Astrocyte of the cerebellum (primary cell): ENCODE measurements at places on chromosomes 5 and 9.
A peak's percentile ranks its signal among the peaks of the same experiment; 100 is the strongest.

GRCh38 chr5:104355350-104355749 is 792.8 kb upstream of the NUDT12 start:
- DNase-seq = no peak

- DNase-seq = no peak
These were observed 6.0 kb downstream of the KIAA1191 start for GRCh38 chr5:176355400-176356178.

- DNase-seq = no peak
These were observed 338.8 kb downstream of the ARL15 start for GRCh38 chr5:53971551-53971950.

DNA sequence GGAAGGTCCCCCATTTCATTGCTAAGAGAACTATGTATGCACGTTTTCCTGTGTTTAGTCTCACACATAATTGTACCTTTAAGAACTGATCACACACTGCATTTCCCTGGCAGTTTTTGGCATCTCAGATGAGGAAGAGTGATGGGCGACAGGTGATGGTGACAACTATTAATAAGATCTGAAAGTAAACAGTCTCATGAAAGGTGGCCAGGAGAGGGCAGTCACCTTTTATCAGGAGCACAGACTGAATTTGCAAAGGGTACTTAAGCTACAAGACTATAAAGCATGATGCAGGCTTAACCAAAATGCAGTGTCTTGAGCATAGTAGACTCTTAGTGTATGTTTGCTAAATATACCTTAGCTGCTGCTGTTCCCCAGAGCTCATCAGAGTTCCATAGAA is 91.5 kb downstream of the GHR start:
- no peak for DNase-seq

- DNase-seq = peak; percentile 93
These were observed 189.8 kb upstream of the MAP3K1 start for GRCh38 chr5:56625541-56625940.

DNA sequence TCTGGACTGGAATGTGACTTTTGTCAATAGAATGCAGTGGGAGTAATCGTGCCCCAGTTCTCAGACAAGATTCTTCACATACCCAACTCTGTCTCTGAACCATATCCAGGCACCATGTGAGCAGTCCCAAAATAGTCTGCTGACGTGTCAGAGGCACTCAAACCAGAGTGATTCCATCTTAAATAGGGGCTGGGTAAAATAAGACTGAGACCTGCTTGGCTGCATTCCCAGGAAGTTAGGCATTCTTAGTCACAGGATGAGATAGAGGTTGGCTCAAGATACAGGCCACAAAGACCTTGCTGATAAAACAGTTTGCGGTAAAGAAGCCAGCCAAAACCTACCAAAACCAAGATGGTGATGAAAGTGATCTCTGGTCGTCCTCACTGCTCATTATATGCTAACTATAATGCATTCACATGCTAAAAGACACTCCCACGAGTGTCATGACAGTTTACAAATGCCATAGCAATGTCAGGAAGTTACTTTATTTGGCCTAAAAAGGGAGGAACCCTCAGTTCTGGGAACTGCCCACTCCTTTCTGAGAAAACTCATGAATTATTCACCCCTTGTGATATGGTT is 16.9 kb upstream of the PLCXD3 start:
- peak; percentile 89 for DNase-seq

- peak; percentile 49 for DNase-seq
These were observed 32.1 kb downstream of the NAIF1 start for GRCh38 chr9:128034821-128035652.

GRCh38 chr9:109011231-109011671 is 2.0 kb downstream of the CTNNAL1 start:
- DNase-seq = no peak

GRCh38 chr5:103774721-103775120 is 212.1 kb upstream of the NUDT12 start:
- DNase-seq = no peak

GRCh38 chr5:131021646-131022045 is 143.4 kb downstream of the HINT1 start:
- DNase-seq = no peak

- DNase-seq = no peak
These were observed 28.8 kb downstream of the OR2K2 start for GRCh38 chr9:111301195-111301594.

- peak; percentile 23 for DNase-seq
These were observed 293.8 kb downstream of the CWC27 start for GRCh38 chr5:65062469-65063083.

DNA sequence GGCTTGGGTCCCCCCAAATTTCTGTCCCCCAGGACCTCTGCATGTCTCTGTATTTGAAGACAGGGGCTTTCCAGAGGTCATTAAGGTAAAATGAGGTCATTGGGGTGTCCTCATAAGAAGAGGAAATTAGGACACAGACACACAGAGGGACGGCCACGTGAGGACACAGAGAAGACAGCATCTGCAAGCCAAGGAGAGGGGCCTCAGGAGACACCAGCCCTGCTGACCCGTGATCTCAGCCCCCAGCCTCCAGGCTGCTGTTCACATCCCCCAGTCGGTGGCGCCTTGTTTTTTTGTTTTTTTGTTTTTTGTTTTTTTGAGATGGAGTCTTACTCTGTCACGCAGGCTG is 1.2 kb upstream of the CCDC183 start:
- DNase-seq = no peak

GRCh38 chr9:106859957-106860720 is 2.8 kb upstream of the ZNF462 start:
- DNase-seq = no peak

DNA sequence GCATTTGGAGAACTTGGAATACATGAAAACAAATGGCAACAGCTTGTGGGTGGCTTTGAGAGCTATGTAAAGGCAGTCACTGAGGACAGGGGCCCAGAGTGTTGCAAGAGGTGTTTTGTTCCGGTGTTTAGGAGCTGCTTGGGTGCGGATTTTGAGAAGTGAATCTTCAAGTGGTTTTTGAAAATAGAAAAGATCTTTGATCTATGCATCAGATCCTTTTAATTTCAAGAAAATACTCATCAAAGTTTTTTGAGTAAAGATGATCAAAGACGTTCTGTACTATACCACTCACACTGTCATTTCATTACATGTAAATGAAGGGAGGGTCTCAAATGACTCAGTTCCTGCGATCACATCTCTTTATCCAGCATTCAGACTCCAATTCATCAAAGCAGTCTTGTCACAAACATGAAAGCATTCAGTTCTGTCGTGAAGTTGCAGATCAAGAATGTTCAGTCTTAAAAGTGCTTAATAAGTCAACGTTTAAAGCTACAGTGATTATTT is 112.5 kb downstream of the WDR41 start:
- no peak for DNase-seq

DNA sequence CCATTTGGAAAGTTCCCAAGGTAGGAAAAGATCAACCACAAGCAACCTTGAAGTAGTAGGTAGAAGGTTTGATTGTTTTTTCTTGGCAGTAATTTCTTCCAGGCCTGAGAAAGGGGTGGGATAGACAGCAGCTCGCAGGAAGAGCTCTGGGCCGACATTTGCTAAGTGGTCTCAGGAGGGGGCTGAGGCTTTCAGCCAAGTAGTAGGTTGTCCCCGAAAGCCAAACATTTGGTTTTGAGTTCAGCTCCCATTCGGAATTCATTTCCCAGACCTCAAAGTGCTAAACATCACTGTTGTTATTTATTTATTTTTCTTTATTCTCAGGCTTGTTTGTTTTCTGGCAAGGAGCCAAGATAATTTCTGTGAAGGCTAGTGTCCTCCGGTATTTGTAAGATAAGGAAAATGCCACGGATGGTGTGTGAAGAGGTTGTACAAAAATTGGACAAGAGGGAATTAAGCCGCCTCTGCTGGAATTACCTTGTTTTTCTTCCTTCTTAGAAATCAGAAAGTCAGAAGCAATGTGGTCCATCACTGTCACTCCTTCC is 112.1 kb downstream of the KIF4B start:
- no peak for DNase-seq

DNA sequence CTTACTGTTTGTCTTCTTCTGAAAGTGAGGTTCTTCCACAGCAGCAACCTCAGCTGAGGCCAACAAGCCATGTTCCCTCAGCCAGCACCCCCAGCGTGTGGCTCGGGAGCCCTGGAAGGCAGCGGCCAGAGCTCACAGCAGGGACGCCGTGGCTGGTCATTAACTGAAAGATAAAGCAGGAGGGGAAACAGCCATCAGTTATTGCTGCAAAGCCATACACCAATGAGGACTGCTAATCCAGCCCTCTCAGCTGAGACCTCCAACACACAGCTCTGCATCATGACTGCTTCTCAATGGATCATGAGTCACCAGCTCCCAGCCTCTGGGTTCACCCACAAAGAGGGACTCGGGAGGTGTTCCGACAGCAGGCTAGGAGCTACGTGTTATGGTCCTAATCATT is 24.3 kb downstream of the ABCA1 start:
- peak; percentile 86 for DNase-seq

GRCh38 chr5:14263113-14263512 is 120.0 kb downstream of the TRIO start:
- DNase-seq = no peak

- DNase-seq = no peak
These were observed 313.3 kb downstream of the EBF1 start for GRCh38 chr5:158786390-158786789.

DNA sequence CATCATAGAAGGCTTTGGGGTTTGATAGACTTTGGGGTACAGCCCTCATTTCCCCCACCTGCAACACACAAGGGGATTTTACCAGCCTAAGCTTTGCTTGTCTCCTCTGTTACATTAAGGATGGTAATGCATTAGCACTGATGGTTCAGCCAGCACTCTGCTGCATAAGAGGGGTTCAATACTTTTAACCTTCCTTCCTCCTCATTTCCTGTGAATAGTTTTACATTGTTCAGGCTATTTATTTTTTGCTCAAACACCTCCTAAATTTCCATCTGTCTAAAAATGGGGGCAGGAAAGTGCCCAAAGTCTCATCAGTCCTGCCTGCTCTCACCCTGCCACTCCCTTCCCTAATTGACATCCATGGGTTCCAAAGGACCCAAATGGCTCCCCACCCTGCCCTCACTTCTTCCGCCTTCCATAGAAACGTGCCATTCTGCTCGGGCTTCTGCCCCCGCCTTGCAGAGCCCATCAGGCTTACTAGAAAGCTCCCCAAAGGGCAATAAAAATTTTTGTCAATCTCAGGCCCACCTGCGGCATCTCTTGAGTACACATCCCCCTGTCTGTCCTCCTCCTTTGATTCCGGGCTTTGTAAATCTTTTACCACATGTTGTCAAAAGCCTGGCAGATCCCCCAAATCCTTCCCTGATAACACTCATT is 239.5 kb upstream of the SLC24A2 start:
- DNase-seq = no peak

GRCh38 chr5:109281136-109281690 is 128.6 kb downstream of the PJA2 start:
- no peak for DNase-seq

DNA sequence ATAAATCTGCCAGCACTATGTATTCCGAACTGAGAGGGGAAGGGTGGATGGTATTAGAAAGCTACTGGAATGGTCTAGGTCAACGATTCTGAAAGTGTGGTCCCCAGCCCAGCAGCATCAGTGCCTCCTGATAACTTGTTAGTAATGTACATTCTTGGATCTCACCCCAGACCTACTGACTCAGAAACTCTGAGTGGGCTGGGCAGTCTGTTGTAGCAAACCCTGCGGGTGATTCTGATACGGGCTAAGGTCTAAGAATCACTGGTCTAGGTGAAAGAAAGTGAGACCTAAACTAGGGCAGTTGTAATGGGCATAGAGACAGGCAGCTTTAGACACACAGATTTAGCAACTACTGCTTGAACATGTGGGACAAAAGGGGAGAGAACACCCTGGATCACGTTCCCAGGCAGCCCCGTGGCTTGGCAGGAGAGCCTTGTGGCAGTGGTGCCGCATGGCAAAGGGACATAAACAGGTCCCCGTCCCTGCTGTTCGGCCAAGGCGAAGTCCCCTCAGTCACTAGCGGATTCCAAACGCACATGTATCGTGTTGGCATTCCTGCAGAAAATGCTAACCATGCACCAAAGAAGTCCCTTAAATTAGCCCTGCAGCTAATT is 216.3 kb downstream of the TTLL11 start:
- DNase-seq = peak; percentile 69

DNA sequence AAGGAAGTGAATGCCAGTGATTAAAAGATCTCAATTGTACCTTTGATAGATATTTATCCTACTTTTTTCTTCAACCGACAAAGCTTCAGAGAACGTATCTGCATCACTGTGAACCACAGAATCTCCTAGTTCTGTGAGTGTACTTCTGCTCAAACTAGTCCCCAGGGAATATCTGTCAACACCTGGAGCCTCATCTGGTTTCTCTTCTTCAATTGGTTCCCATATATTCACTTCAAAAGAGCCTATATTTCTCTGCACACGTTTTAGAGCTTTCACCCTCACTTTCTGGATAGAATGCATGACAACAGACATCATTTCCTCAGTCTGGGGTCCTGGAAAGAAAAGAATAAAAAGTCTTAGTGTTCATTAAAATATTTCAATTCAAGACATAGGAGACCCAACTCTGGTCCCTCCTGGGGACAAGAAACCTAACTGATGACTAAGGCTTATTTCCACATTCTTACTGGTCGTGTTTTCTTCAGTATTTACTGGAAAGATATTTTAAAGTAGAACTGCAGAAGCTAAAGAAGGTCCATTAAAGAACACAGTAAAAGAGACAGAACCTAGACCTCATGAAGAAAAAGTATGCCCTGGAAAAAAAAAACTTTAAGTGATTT is 64.3 kb downstream of the CPLANE1 start:
- DNase-seq = no peak

GRCh38 chr9:14932641-14933040 is 22.4 kb upstream of the FREM1 start:
- DNase-seq = no peak

DNA sequence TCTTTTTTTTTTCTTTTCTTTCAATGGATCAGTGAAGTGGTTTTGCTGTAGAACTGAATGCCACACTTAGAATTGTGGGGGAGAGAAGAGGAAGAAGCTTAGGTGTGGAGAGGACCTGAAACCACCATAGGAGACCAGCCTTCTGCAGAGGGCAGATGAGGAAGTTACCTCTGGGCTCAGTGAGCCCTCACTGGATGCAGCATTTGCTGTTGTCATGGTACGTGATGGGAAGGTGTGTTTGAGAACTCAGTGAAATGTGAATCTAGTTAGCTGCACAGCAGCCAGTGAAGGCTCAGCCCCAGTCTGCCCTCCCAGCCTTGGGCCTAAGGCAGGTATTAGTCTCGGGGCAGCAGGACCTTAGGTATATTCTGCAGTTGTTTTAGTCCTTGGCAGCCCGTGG is 17.5 kb downstream of the CYFIP2 start:
- no peak for DNase-seq

DNA sequence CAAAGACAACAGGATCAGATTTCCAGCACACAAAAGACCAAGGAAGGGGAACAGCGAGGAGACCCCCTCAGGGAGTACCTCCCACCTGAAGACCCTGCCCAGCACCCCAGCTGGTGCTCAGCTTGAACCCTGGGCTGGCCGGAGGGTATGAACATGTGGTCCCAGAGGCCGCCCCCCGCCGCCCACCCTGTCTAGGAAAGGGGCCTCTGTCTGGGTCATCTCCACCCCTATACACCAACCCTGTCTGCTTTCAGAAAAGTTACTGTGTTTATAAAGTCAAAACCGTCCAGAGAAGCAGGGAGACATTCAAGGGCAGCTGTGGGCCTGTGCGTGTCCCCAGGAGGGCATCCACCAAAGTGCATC is 72.2 kb downstream of the ADAMTS2 start:
- no peak for DNase-seq
